ENCODE measurements at places on chromosomes 13 and 19. TPM values are rescaled to one million over a fixed set of nuclear protein-coding genes. Genes with fewer than 3 reads are reported as not detected.

Gene TMEM150B
- 2.0 TPM for total RNA-seq

DNA sequence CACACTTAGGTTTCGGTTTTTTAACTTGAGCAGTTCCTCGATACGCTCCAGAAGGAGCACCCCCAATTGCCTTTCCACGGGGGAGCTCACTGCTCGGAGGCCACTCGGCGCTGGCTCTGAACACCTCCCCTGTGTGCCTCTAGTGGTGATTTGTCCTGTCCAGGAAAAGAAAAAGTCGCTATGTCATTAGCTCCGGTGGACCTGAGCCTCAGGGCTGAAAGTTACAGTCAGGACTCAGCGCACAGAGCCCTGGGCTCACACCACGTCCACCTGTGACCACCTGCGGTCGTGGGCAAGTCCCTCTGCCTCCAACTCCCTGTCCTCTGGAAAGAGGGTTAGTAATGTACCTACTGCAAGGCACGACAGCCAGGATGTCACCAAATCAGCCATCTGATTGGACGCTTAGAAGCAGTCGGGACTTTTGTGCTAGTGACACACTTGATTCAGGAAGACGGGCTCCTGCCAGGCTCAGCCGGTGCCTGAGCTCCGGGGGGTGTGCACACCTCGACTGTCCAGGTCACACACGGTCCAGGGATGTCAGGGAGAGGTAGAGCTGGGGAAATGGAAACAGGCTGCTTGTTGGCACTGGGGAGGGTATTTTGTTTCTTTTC, 3.9 kb upstream of the TMPRSS9 start:
- no peak overlapping the region for H3K27ac ChIP-seq
- no peak overlapping the region for H3K4me3 ChIP-seq
- H3K4me1 ChIP-seq = no peaks in the 10 kb centered on the region
- peaks cover 13% of the 10 kb centered on the region for H3K27me3 ChIP-seq

- no peak overlapping the region for H3K4me3 ChIP-seq
- no peak for DNase-seq
- no peak overlapping the region for H3K27ac ChIP-seq
- H3K27me3 ChIP-seq = no peaks in the 10 kb centered on the region
- H3K36me3 ChIP-seq = no peaks in the 10 kb centered on the region
Observed at GRCh38 chr13:27496536-27497273, 46.3 kb upstream of the MTIF3 start.

- no peaks in the 10 kb centered on the region for H3K36me3 ChIP-seq
- H3K4me1 ChIP-seq = peaks cover 14% of the 10 kb centered on the region
- H3K27ac ChIP-seq = no peak overlapping the region
- DNase-seq = no peak
- no peak overlapping the region for H3K4me3 ChIP-seq
Observed at GRCh38 chr19:40565355-40565754, 11.3 kb upstream of the SHKBP1 start.

- H3K27me3 ChIP-seq = no peaks in the 10 kb centered on the region
- no peaks in the 10 kb centered on the region for H3K36me3 ChIP-seq
- H3K4me1 ChIP-seq = peaks cover 100% of the 10 kb centered on the region
- H3K4me3 ChIP-seq = peak overlapping the region; percentile 59
- peak; percentile 63 for DNase-seq
Observed at GRCh38 chr19:13012690-13013608, 17.7 kb downstream of the NFIX start.

Gene EID2B
- 2.1 TPM for total RNA-seq

Gene ZNF57
- total RNA-seq = 3.2 TPM

Gene SGCG
- total RNA-seq = 102 TPM

Gene BSG
- 1,533 TPM for total RNA-seq

DNA sequence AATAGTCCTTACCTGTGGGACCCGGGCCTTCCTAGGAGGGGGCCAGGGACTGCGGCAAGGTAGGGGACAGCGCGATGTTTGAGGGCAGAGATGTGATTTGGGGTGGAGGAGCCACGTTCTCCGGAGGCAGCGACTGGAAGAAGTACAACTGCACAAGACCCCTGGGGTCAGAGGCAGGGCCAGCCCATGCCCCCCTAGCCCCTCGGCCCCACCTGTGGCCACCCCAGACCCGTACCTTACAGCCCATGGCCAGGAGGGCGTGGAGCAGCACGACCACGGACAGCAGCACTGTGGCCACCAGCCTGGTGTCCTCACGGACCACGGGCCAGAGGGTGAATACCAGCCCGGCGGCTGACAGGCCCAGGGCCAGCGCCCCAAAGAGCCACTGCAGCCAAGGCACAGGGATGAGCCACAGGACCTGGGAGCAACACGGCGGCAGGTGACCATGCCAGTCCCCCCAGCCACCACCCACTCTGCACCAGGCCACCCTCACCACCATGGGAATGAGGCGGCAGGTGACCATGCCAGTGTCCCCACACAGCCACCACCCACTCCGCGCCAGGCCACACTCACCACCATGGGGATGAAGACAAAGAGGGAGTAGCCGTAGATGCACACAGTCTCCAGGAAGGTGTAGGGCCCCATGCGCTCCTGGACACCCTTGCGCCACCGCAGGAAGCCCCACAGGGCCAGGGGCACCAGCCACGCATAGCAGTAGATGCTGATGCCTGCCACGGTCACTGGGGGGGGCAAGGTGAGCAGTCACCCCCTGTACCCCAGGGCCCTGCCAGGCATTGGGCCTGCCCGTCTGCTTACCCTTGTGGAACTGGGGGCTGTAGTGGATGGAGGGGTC, 5.0 kb downstream of the YIPF2 start:
- H3K36me3 ChIP-seq = peaks cover 64% of the 10 kb centered on the region

GRCh38 chr13:77176350-77176749, 149.4 kb upstream of the FBXL3 start:
- H3K4me1 ChIP-seq = no peaks in the 10 kb centered on the region
- no peaks in the 10 kb centered on the region for H3K27me3 ChIP-seq

GRCh38 chr13:26943748-26944147, 183.2 kb upstream of the GPR12 start:
- no peak overlapping the region for H3K4me3 ChIP-seq
- H3K36me3 ChIP-seq = no peaks in the 10 kb centered on the region
- no peaks in the 10 kb centered on the region for H3K27me3 ChIP-seq

Gene CRX
- not detected for total RNA-seq

- H3K36me3 ChIP-seq = peaks cover 8% of the 10 kb centered on the region
- DNase-seq = peak; percentile 89
- H3K4me1 ChIP-seq = peaks cover 50% of the 10 kb centered on the region
Observed at GRCh38 chr19:8240274-8241229, 31.4 kb downstream of the CERS4 start.

DNA sequence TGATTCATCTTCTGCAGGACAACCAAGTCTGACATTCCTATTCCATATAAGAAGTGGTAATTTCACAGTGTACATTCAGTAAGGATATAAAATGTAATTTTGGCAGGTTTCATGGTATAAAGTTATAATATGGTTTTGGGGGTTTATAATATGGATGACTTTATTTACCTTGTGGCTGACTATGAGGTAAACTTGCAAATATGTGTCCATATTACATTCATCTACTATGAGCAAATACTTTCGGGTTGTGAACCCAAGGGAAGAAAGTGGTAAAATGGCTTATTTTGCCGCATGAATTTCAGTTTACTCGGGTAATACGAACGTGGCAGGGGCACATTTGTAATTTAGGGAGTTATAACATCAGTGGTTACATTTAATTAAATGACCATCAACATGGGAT, 86.7 kb upstream of the TNFSF11 start:
- H3K27me3 ChIP-seq = no peaks in the 10 kb centered on the region
- no peak overlapping the region for H3K4me3 ChIP-seq
- DNase-seq = no peak
- no peaks in the 10 kb centered on the region for H3K36me3 ChIP-seq
- no peaks in the 10 kb centered on the region for H3K4me1 ChIP-seq

- no peaks in the 10 kb centered on the region for H3K27me3 ChIP-seq
- H3K27ac ChIP-seq = no peak overlapping the region
- no peak for DNase-seq
- H3K36me3 ChIP-seq = peaks cover 6% of the 10 kb centered on the region
- H3K4me1 ChIP-seq = peaks cover 37% of the 10 kb centered on the region
Observed at GRCh38 chr13:112793545-112794445, 104.0 kb downstream of the ATP11A start.

GRCh38 chr19:58535857-58536256, 8.0 kb upstream of the TRIM28 start:
- peaks cover 8% of the 10 kb centered on the region for H3K4me1 ChIP-seq
- no peak for DNase-seq
- H3K27ac ChIP-seq = no peak overlapping the region
- H3K27me3 ChIP-seq = peaks cover 46% of the 10 kb centered on the region
- H3K4me3 ChIP-seq = no peak overlapping the region
- H3K36me3 ChIP-seq = no peaks in the 10 kb centered on the region

- H3K27me3 ChIP-seq = no peaks in the 10 kb centered on the region
- peaks cover 61% of the 10 kb centered on the region for H3K36me3 ChIP-seq
- no peak overlapping the region for H3K4me3 ChIP-seq
- peaks cover 32% of the 10 kb centered on the region for H3K4me1 ChIP-seq
- DNase-seq = no peak
Observed at GRCh38 chr19:57245066-57245465, 4.6 kb downstream of the ZNF805 start.

DNA sequence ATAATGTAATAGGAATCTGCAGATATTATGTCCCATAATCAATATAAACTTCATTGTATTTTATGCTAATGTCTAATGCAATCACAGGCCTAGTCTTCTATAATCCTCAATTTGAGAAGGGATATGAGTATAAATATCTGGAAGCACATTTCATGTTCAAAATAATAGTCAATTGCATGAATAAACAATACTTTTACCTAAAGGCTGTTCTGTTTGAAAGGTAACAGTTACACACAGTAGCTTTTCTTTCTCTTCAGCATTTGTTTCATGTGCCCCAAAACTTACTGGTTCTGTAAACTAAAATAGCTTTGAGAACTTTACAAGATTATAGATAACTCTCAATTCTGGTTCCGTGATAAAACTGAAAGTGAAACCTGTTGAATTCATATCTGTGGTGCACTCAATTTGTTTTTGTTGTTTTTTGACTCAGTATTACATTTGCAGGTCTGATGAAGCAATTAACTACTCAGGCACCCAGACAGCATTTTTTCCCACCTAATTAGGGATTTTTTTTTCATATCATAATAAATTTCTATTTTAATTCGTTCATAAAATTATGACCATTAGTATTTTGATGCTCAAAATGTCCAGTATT, 1193.8 kb downstream of the SLITRK1 start:
- H3K27ac ChIP-seq = no peak overlapping the region
- peak overlapping the region; percentile 50 for H3K4me3 ChIP-seq
- H3K27me3 ChIP-seq = no peaks in the 10 kb centered on the region
- DNase-seq = no peak
- no peaks in the 10 kb centered on the region for H3K4me1 ChIP-seq

Gene KLK7
- not detected for total RNA-seq

GRCh38 chr13:48446464-48446863, 33.6 kb upstream of the LPAR6 start:
- peaks cover 6% of the 10 kb centered on the region for H3K4me1 ChIP-seq
- H3K36me3 ChIP-seq = no peaks in the 10 kb centered on the region
- no peaks in the 10 kb centered on the region for H3K27me3 ChIP-seq
- H3K27ac ChIP-seq = peak overlapping the region; percentile 27
- no peak for DNase-seq
- H3K4me3 ChIP-seq = no peak overlapping the region

Gene TEX29
- not detected for total RNA-seq

DNA sequence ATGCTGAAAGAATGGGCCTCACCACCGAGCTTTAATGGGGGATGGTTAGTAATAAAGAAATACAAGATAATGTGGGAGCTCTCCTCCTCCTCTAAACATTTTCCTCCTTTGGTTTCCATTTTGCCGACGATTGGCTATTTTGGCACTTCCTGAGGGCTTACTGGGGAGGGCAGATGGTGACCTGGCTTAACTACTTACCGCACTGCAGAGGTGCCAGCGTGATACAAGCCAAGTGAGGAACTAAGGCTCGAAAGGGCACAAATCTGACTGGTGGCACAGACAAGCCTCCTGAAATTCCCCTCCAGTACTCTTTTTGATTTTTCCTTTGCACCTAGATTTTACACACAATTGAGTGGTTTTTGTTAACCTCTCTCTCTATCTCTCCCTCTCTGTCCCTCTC, 53.3 kb upstream of the RAP2A start:
- peaks cover 22% of the 10 kb centered on the region for H3K4me1 ChIP-seq
- H3K27ac ChIP-seq = no peak overlapping the region
- H3K27me3 ChIP-seq = no peaks in the 10 kb centered on the region
- DNase-seq = no peak

Gene IRGC
- not detected for total RNA-seq

Gene SLC46A3
- 16.7 TPM for total RNA-seq

- peak within 1 kb of the TSS; percentile 33 for H3K27ac ChIP-seq
- no peaks in the 10 kb centered on the region for H3K36me3 ChIP-seq
- no peak for DNase-seq
- no peaks in the 10 kb centered on the region for H3K4me1 ChIP-seq
- peak within 1 kb of the TSS; percentile 29 for H3K4me3 ChIP-seq
- peaks cover 7% of the 10 kb centered on the region for H3K27me3 ChIP-seq
Observed at GRCh38 chr13:30735025-30735871, at the start of gene ALOX5AP. TSS of gene ALOX5AP (plus strand) at chr13:30735543. CDS start at chr13:30735606, 63 bp downstream.

DNA sequence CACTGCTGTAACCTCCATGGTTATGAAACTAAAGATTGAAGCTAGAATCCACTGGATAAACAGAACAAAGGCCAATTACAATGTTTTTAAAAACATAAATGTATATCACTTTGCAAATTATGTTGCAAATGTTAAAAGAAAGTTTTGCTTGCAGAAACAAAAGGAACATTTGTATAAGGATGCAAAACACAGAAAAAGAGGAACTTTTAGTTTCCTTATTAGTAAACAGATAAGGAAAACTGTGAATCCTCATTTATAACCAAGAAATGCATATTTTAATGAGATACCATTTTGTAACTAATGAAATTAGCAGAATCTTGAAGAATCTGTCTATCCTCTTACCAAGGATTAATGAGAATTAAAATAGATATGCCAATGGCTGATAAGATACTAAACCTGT, 32.3 kb downstream of the LPAR6 start:
- H3K27me3 ChIP-seq = no peaks in the 10 kb centered on the region
- peaks cover 4% of the 10 kb centered on the region for H3K4me1 ChIP-seq
- H3K27ac ChIP-seq = no peak overlapping the region
- DNase-seq = no peak
- peaks cover 68% of the 10 kb centered on the region for H3K36me3 ChIP-seq

- H3K4me1 ChIP-seq = peaks cover 45% of the 10 kb centered on the region
- peaks cover 31% of the 10 kb centered on the region for H3K27me3 ChIP-seq
- H3K4me3 ChIP-seq = peak overlapping the region; percentile 50
- H3K27ac ChIP-seq = peak overlapping the region; percentile 33
Observed at GRCh38 chr19:45472563-45473366, 5.0 kb downstream of the FOSB start.

Gene GAPDHS
- not detected for total RNA-seq

Gene ANKRD24
- 0.22 TPM for total RNA-seq

Gene GSX1
- total RNA-seq = not detected

Gene PRSS57
- total RNA-seq = not detected

- H3K27me3 ChIP-seq = no peaks in the 10 kb centered on the region
- H3K36me3 ChIP-seq = no peaks in the 10 kb centered on the region
- no peak for DNase-seq
- no peaks in the 10 kb centered on the region for H3K4me1 ChIP-seq
Observed at GRCh38 chr13:22506096-22506691, 674.6 kb upstream of the SGCG start.

- H3K27ac ChIP-seq = no peak overlapping the region
Observed at GRCh38 chr13:50290186-50290585, 274.9 kb downstream of the KCNRG start.
